Peyer's patch (tissue), 4 donors: ENCODE measurements at places on chromosomes 3 and 15.

DNA sequence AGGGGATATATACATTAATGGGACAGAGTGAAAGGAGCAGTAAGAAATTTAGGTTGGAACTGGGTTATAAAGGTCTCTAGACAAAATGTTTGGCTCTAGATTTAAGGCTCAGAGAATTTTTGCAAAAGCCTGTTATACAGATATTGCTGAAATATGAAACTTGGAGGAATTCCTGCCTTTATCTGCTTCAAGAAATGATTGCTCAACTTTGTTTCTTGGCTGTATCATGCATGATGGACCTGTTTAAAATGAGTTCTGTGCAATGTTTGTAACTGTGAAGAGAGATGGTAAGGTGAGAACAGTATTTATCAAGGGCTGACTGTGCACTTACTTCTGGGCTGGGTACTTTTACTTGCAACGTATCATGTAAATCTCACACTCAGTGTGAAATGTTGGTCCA is 3.3 kb downstream of the CRYBG3 start:
- DNase-seq, result no peak

GRCh38 chr15:45439521-45440260 is 61.3 kb upstream of the GATM start:
- no peak for DNase-seq

DNA sequence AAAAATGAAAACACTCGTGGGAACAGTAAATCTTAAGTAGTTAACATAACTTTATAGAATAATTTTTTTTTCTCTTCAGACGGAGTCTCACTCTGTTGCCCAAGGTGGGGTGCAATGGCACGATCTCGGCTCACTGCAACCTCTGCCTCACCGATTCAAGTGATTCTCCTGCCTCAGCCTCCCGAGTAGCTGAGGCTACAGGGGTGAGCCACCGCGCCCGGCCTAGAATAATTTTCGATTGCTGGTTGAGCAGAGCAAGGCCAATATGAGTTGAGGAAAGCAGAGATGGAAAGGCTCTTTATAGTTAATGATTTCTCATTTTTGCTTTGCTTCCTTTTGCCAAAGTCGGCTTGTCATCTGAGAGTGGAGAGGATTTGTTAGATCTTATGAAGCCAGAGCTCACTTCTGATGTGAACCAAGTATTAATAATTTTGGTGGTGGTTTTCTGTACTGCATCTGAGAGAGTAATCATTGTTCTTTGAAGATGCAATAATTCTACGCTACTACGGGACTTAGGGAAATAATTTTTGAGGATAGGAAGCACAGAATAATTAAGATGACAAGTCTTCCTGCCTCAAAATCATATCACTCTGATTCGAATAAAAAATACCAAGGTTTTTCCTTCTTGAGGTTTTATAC is 1.6 kb upstream of the GOLM2 start:
- DNase-seq, result no peak

GRCh38 chr3:148866261-148866660 is 1.2 kb downstream of the CPA3 start:
- no peak for DNase-seq
